ENCODE measurements at places on chromosomes 16 and 17.

DNA sequence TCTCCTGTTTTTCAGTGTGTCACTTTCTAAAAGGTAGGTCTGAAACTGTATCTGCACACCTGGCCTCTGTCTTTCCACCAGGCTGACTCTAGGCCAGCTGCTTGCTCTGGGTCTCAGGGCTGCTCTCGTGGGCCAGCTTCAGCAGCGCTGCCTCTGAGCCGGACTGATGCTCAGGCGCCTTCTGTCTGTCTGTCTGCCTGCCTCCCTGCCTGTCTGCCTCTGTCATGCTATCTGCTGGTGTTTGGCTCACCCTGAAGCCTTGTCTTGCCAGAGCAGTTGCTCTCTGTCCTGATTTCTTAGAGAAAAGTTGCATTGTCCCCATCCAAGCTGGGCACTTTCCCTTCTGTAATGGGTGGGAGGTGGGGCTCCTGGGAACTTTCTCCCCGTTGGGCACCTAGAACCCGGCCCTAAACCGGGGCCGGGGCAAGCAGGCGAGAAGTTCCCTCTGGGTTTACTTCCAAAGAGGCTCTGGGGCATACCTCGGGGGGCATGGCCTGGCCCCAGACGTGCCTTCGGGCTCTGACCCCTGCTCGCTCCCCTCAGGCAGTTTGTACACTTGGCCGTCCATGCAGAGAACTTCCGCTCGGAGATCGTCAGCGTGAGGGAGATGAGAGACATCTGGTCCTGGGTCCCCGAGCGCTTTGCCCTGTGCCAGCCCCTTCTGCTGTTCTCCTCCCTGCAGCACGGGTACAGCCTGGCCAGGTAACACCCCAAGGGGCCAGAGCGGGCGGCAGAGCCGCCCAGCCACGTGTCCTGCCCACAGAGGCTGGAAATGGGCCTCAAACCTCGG is 15.9 kb upstream of the ATP6V0C start:
- DNase-seq: no peak

- DNase-seq: no peak
These were observed 172.6 kb upstream of the CDH13 start for GRCh38 chr16:82454152-82454551.

DNA sequence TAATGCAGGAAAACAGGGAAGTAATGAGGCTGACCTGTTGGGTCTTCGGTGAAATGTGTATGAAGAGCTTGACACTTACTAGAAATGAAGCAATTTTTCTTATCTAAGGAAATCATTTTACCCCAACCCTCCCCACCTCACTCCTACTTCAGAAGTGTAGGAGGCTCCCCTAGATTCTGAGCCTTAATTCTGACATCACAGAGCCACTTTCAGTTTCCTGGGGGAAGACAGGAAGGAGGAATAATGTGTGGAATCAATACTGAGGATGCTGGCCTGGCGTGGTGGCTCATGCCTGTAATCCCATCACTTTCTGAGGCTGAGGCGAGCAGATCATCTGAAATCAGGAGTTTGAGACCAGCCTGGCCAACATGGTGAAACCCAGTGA is 20.3 kb downstream of the FBRS start:
- DNase-seq: no peak

- DNase-seq: no peak
These were observed 1.7 kb upstream of the NLRC3 start for GRCh38 chr16:3578610-3579551.

DNA sequence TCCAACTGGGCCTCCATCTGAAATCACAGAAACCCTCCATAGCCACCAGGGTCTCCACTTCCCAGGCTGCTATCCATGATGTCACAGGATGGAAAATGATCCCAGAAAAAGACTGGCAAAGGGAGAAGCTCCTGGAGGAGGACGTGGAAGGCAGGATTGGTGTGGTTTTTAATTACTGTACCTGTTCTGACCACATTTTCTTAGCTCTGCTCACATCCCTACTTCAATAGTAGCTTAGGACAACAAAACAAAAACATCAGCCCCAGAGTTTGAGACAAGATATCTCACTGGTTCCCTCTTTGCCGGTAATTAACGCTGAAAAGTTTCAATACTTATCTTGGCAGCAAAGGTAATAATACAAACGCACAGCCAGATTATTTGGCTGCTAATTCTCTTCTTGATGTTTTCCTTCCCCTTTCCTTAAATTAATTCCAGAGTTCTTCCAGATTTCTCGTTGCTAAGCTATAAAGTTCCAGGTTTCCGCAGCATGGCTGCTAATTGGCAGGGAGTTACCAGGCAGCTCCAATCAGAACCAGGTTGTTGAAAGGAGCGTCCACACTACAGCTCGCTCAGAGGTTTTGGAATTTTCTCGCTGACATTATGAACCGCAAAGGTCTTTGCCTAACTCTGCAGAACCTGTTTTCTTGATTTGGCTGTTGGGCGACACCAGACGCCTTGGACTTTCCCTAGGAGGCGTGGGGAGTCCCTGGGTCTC is 263.4 kb downstream of the MRTFB start:
- peak; percentile 73 for DNase-seq

- DNase-seq: peak; percentile 83
These were observed 97.6 kb downstream of the MRM3 start for GRCh38 chr17:879546-880442.

GRCh38 chr16:20023190-20023589 is 50.5 kb downstream of the GPR139 start:
- DNase-seq: peak; percentile 12

GRCh38 chr17:49918591-49918990 is 50.4 kb upstream of the DLX4 start:
- no peak for DNase-seq

GRCh38 chr16:10552998-10553491 is 27.4 kb downstream of the EMP2 start:
- no peak for DNase-seq

DNA sequence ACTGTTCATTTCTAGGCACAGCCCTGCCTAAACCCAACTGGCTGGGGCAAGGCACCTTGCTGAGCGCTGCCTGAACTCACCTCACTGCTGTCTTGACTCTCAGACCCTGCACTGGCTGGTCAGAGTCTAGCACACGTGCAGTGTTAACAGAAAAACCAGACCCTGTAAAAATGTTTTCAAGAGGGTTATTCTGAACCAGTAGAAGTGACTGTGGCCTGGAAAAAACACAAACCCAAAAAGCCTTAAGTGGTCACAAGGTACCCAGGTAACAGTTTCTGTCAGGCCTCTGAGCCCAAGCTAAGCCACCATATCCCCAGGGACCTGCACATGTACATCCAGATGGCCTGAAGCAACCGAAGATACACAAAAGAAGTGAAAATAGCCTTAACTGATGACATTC is 6.1 kb upstream of the EIF4A3 start:
- no peak for DNase-seq

DNA sequence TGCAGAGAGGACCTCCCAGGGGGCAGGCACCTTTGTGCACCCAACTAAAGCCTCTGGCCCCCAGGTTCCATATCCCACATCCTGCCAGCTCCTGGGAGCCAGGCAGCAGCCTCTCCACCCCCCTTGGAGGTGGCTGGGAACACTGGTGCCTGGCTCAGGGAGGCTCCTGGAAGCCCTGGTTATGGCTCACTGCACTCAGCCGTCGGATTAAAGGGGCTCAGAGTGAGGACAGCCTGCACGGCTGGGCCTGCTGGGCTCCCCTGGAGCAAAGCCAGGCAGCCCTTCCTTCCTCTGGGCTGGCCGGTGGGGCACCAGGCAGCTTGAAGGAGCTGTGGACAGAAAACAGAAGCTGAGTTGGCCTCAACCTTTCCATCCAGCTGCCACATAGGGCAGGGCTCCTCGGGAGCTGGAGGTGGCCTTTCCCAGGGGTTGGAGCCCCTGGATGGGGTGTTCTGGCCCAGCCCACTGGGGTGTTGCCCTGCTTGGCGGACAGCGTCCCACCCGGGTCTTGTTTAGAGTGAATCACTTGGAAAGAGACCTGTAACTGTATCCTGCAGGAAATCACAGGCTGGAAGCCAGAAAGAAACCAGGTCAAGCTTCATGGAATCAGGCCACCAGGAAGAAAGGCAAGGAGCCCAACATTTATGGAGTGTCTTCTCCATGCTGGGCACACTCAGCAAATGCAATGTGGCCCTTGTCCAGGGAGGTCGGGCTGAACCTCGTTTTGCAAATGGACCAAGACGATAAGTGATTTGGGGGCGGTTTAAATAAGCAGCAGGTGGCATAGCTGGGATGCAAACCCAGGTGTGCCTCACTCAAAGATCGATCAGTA is 253.3 kb downstream of the SOX9 start:
- DNase-seq: peak; percentile 39

GRCh38 chr17:393806-394717 is 41.5 kb upstream of the RPH3AL start:
- no peak for DNase-seq

- peak; percentile 18 for DNase-seq
These were observed 344.9 kb downstream of the CPPED1 start for GRCh38 chr16:12458591-12459358.

- no peak for DNase-seq
These were observed 10.9 kb downstream of the OGFOD1 start for GRCh38 chr16:56462064-56462796.

DNA sequence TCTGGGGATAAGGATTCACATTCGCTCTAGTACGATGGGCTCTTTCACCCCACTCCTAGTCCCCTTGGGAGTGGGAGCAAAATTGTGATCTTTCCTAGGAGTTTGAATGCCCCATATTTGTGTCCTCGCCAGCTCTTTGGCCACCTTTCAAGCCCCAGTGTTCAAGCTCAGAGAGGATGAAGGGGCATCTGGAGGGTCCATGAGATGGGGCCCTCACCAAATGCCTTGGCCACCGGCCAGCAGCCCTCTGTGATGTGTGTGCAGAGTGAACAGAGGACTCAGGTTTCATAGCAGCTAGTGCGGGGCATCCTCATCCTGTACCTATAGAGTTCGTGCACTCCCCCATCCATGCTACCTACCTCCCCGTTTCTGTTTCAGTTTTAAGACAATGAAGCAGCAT is 140.6 kb downstream of the RAB11FIP4 start:
- DNase-seq: no peak

DNA sequence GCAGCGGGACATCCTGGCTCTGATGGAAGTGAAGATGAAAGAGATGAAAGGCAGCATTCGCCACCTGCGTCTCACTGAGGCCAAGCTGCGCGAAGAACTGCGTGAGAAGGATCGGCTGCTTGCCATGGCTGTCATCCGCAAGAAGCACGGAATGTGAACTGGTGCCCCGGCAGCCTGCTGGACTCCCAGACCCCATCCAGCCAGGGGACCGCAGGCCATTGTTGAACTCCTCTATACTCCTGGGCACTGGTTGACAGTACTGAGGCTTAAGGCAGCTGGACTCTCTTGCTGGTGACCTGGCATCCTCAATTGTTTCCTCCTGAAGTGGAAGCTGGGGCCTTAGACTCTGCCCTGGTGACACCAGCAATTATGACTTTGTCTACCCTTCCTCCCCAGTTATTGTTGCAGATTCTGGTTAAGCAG is 1.2 kb downstream of the THAP11 start:
- no peak for DNase-seq

DNA sequence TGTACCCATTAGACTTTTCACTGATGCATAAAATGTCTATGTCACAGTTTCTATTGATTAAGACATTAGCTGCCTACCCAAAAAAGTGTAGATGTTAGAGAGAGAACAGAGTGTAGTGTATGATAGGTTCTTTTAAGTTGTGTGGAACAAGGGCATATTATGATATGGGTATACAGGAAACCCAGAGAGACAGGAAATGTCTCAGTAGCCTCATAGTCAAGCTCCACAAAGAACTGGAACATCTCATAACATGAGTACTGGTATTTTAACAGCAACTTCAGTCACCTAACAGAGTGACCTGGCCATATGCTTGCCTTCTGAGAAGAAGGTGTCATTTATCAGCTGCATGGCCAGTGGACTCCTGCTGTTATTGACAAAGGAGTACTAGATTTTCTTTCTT is 128.1 kb downstream of the RGS9 start:
- no peak for DNase-seq

DNA sequence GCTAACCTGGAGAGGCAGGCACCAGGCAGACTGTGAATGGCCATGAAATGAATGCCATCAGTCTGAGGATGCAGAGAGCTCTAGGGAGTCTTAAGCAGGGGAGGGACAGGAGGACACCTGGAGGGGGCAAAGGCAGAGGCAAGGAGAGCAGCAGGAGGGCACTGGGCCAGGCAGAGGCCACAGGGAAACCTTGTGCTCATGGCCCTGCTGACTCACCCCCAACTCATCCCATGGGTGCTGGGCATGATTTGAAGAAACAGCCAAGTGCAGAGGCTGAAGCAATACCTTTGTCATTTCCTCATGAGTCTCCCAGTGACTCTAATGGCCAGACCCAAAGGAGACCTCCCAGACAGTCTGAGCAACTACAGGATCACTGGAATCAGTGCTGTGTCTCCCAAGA is 141.4 kb downstream of the TMEM132E start:
- no peak for DNase-seq

GRCh38 chr17:10126616-10127501 is 71.5 kb downstream of the GAS7 start:
- peak; percentile 70 for DNase-seq

DNA sequence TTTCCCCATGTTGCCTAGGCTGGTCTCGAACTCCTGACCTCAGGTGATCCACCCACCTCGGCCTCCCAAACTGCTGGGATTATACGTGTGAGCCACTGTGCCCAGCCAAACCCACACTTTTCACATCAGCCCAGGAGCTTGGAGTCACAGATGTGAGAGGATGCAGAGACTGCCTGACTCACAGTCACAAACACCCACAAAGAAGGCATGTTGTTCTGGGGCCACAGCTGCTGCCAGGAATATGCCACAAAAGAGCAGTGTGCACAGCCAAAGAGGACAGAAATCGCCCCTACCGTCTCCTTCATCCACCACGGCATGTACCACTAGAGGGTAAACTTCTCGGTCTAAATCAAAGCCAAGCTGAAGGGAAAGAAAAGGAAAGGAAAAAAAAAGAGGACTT is 25.1 kb upstream of the FOXJ1 start:
- DNase-seq: no peak

DNA sequence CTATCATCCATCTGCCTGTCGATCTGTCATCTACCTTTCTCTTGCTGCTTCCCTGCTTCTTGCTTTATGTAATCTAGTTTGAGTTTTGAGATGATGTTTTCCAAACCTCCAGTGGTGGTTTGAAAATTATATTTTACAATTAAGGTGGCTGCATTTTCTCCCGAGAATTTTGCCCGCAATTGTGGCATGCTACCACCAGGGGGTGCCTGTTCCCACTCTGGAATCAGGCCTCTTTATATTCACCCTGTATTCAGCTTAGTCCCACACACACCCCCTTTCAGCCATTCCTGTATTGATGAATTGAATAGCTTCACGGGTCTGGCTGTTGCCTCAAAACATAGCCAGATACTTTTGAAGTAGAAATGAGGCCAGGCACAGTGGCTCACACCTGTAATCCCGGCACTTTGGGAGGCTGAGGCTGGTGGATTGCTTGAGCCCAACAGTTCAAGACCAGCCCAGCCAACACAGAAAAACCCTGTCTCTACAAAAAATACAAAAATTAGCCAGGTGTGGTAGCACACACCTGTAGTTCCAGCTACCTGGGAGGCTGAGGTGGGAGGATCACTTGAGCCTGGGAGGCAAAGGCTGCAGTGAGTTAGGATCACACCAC is 3.2 kb downstream of the PRSS22 start:
- no peak for DNase-seq

GRCh38 chr16:3356118-3356517 is 429 bp downstream of the OR2C1 start:
- no peak for DNase-seq

Data from iris pigment epithelial cell (primary cell).